Mesenchymal stem cell (in vitro differentiated cells and primary cell): ENCODE measurements at places on chromosomes 13 and 19.

GRCh38 chr19:21321996-21322395, 7.2 kb downstream of the ZNF708 start:
- H3K27me3 ChIP-seq = no peaks in the 10 kb centered on the region
- no peak overlapping the region for H3K27ac ChIP-seq
- no peaks in the 10 kb centered on the region for H3K4me1 ChIP-seq

DNA sequence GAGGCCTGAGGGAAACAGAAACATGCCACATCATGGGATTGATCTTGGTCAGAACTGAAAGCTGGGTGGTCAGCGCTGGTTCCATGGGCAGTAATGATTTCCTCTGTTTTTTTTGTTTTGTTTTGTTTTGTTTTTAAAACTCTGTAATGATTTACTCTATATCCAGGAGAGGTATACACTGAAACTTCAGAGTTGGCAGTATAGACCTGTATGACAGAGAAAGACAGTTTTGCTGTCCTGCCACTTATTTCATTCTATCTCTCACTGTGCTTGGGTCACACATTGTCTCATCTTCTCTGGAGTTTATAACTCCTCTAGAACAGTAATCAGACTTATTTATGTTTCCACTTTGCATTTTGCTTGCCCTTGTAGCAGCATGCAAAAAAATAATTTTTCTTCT, 105.1 kb upstream of the SLITRK1 start:
- H3K36me3 ChIP-seq = no peaks in the 10 kb centered on the region
- H3K4me1 ChIP-seq = no peaks in the 10 kb centered on the region

GRCh38 chr13:50438351-50438750, 405.1 kb downstream of the DLEU7 start:
- no peak overlapping the region for H3K27ac ChIP-seq
- no peaks in the 10 kb centered on the region for H3K27me3 ChIP-seq
- DNase-seq = no peak
- H3K4me3 ChIP-seq = no peak overlapping the region
- no peaks in the 10 kb centered on the region for H3K4me1 ChIP-seq
- no peaks in the 10 kb centered on the region for H3K36me3 ChIP-seq

- H3K27me3 ChIP-seq = no peaks in the 10 kb centered on the region
- H3K36me3 ChIP-seq = no peaks in the 10 kb centered on the region
- no peak overlapping the region for H3K4me3 ChIP-seq
- no peak overlapping the region for H3K27ac ChIP-seq
- DNase-seq = no peak
Observed at GRCh38 chr13:61453121-61453520, 37.5 kb upstream of the PCDH20 start.

GRCh38 chr19:15562861-15563260, 52.2 kb upstream of the CYP4F8 start:
- peaks cover 53% of the 10 kb centered on the region for H3K27me3 ChIP-seq
- no peak for DNase-seq
- no peak overlapping the region for H3K4me3 ChIP-seq
- H3K4me1 ChIP-seq = peaks cover 3% of the 10 kb centered on the region

- H3K27ac ChIP-seq = no peak overlapping the region
- H3K36me3 ChIP-seq = peaks cover 54% of the 10 kb centered on the region
- no peak overlapping the region for H3K4me3 ChIP-seq
Observed at GRCh38 chr19:50485284-50485955, 8.8 kb upstream of the GARIN5A start.

GRCh38 chr13:39038569-39039030, 344 bp downstream of the NHLRC3 start:
- H3K4me1 ChIP-seq = peaks cover 2% of the 10 kb centered on the region
- DNase-seq = peak; percentile 47
- H3K36me3 ChIP-seq = no peaks in the 10 kb centered on the region
- H3K4me3 ChIP-seq = peak overlapping the region; percentile 98
- no peak overlapping the region for H3K27ac ChIP-seq
- no peaks in the 10 kb centered on the region for H3K27me3 ChIP-seq

DNA sequence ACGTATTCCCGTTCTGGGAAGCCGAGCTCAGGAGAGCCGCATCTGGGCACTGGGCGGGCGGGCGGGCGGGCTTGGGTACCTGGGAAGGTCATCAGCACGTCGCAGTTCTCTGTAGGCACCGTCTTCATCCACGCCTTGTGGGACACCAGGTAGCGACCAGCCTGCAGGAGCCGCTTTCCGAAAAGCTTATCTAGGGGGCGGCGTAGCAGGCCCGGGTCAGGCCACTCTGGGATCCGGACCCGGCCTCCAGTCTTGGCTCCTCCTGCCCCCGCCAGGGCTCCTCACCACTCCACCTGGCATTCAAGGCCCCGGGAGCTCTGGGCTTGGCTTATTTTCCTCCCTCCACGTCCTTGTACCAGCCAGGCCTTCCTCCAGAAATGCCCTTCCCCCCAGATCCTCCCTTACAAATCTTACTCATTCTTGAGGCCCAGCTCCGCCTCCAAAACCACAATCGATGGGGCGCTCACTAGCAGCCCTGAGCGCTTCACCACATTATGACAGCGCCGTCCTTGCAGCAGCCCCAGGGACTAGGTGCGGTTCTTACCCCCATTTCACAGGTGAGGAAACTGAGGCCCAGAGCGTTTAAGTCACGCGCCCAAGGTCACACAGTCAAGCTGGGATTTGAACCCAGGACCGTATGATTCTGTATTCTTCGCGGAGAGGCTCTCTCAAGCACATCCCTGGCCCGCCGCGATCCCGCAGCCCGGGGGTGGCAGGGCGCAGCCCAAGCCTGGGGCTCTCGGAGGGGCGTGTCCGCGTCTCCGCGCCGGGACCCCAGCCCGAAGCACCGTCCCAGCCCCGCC, 843 bp downstream of the ANO8 start:
- H3K4me1 ChIP-seq = peaks cover 37% of the 10 kb centered on the region
- no peak overlapping the region for H3K27ac ChIP-seq
- DNase-seq = peak; percentile 88
- H3K4me3 ChIP-seq = peak overlapping the region; percentile 88
- no peaks in the 10 kb centered on the region for H3K27me3 ChIP-seq

GRCh38 chr13:72505376-72505775, 222.1 kb downstream of the MZT1 start:
- H3K4me3 ChIP-seq = no peak overlapping the region
- H3K27me3 ChIP-seq = no peaks in the 10 kb centered on the region
- H3K27ac ChIP-seq = peak overlapping the region; percentile 85
- no peak for DNase-seq
- H3K36me3 ChIP-seq = no peaks in the 10 kb centered on the region
- peaks cover 4% of the 10 kb centered on the region for H3K4me1 ChIP-seq

- H3K27me3 ChIP-seq = peaks cover 28% of the 10 kb centered on the region
- no peak overlapping the region for H3K4me3 ChIP-seq
- peaks cover 12% of the 10 kb centered on the region for H3K36me3 ChIP-seq
- no peak for DNase-seq
- H3K4me1 ChIP-seq = peaks cover 36% of the 10 kb centered on the region
- no peak overlapping the region for H3K27ac ChIP-seq
Observed at GRCh38 chr19:5890099-5890498, 13.5 kb downstream of the NDUFA11 start.

- peaks cover 4% of the 10 kb centered on the region for H3K4me1 ChIP-seq
- H3K4me3 ChIP-seq = no peak overlapping the region
- no peak overlapping the region for H3K27ac ChIP-seq
- H3K36me3 ChIP-seq = peaks cover 92% of the 10 kb centered on the region
Observed at GRCh38 chr19:15116856-15117255, 9.7 kb downstream of the SYDE1 start.

DNA sequence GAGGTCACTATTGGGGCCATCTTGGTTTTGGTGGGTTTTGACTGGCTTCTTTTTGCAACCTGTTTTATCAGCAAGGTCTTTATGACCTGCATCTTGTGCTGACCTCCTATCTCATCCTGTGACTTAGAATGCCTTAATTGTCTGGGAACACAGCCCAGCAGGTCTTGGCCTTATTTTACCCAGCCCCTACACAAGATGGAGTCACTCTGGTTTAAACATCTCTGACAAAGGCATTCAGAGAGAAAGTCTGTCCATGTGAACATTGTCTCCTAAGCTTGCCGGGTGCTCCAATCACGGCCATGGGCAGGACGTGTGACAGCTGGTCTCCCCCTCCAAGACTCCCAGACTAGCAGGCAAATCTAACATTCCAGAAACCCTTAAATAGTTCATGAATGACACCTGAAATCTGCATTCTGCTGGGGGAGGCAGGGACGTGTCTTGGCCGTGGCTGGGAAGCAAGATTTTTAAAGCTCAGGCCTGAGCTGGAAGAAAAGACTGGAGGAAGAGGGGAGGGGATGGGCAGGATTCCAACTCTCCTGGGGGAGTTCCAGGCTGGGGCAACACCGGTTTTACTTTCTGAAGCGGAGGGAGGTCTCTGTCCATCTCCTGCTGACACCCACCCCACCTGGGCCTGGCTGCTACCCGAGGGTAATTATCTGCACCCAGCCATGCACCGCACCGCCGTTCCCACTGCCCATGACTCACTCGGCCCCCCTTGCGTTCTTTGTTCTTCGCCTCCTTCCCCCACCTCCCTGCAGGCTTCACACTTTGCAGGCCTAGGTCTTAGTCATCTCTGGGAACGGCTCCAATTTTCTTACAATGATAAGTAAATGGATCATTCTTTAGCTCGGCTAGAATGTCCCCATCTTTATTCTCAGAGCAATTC, 11.6 kb upstream of the OR1M1 start:
- peak; percentile 72 for DNase-seq
- H3K4me3 ChIP-seq = no peak overlapping the region
- peak overlapping the region; percentile 88 for H3K27ac ChIP-seq

- DNase-seq = no peak
- peaks cover 9% of the 10 kb centered on the region for H3K36me3 ChIP-seq
- H3K4me3 ChIP-seq = no peak overlapping the region
- no peaks in the 10 kb centered on the region for H3K27me3 ChIP-seq
Observed at GRCh38 chr13:45003417-45003816, 14.1 kb downstream of the GPALPP1 start.

DNA sequence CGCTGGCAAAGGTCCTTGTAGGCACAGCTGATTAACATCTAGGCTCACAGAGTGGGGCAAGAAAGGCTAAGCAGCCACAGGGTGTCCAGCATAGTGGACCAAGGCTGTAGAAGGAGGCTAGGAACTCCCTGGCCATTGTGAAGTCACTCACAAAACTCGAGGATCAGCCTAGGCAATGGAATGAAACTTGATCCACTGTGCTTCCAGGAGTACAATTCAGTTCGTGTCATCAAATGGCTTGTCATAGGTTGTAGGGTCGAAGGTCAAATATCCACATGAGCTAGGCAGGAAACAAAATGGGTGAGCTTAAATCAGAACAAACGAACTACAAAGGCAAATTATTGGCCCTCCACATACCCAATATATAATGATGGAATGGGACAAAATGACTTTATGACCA, 4.4 kb upstream of the FAM187B start:
- H3K27ac ChIP-seq = no peak overlapping the region
- H3K4me3 ChIP-seq = no peak overlapping the region
- H3K27me3 ChIP-seq = peaks cover 37% of the 10 kb centered on the region
- no peaks in the 10 kb centered on the region for H3K36me3 ChIP-seq
- no peak for DNase-seq

DNA sequence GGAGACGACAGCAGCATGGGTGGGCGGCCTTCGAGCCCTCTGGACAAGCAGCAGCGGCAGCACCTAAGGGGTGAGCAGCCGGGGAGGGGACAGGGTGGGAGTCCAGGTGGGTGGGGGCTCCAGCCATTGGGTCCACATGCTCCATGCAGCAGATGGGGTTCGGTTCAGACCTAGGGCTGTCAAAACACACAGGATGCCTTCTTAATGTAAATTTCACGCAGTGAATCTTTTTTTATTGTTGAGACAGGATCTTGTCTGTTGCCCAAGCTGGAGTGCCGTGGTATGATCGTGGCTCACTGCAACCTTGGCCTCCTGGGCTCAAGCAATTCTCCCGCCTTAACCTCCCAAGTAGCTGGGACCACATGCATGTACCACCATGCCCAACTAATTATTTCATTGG, 15.9 kb downstream of the PGLS start:
- H3K4me3 ChIP-seq = no peak overlapping the region
- peaks cover 27% of the 10 kb centered on the region for H3K27me3 ChIP-seq
- peaks cover 2% of the 10 kb centered on the region for H3K36me3 ChIP-seq

- peaks cover 2% of the 10 kb centered on the region for H3K4me1 ChIP-seq
- no peaks in the 10 kb centered on the region for H3K36me3 ChIP-seq
- DNase-seq = no peak
- H3K4me3 ChIP-seq = no peak overlapping the region
Observed at GRCh38 chr13:112626761-112627160, 38.8 kb upstream of the TUBGCP3 start.

DNA sequence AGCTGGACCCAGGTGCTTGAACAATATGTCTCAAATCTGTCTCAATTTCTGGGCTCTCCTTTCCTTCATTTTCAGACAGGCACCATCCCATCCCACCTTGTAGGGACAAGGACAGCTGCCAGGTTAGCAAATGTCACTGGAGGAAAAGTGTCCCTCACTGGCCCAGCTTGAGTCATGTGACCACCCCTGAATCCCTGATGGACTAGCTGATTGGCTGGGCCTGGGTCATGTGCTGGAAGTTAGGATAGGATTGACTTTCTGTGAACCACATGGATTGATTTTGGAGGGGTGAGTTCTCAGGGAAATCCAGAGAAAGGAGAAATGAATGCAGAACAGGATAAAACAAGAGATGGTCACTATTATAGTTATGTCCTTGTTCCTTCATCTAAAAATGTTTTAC, 28.2 kb upstream of the FXYD3 start:
- no peak for DNase-seq
- H3K4me1 ChIP-seq = peaks cover 11% of the 10 kb centered on the region
- H3K4me3 ChIP-seq = no peak overlapping the region
- H3K27ac ChIP-seq = no peak overlapping the region
- no peaks in the 10 kb centered on the region for H3K27me3 ChIP-seq

- H3K27me3 ChIP-seq = no peaks in the 10 kb centered on the region
- no peaks in the 10 kb centered on the region for H3K36me3 ChIP-seq
- DNase-seq = no peak
- H3K4me3 ChIP-seq = no peak overlapping the region
- no peaks in the 10 kb centered on the region for H3K4me1 ChIP-seq
Observed at GRCh38 chr13:21964686-21965085, 293.8 kb downstream of the FGF9 start.

GRCh38 chr13:59658738-59659330, 504.9 kb downstream of the DIAPH3 start:
- H3K27me3 ChIP-seq = no peaks in the 10 kb centered on the region
- DNase-seq = no peak
- H3K4me1 ChIP-seq = no peaks in the 10 kb centered on the region
- H3K27ac ChIP-seq = no peak overlapping the region

GRCh38 chr19:17685451-17686022, 2.6 kb downstream of the UNC13A start:
- DNase-seq = no peak
- peaks cover 76% of the 10 kb centered on the region for H3K27me3 ChIP-seq
- H3K36me3 ChIP-seq = no peaks in the 10 kb centered on the region
- peaks cover 23% of the 10 kb centered on the region for H3K4me1 ChIP-seq
- no peak overlapping the region for H3K4me3 ChIP-seq

- H3K27me3 ChIP-seq = no peaks in the 10 kb centered on the region
- H3K4me1 ChIP-seq = no peaks in the 10 kb centered on the region
- H3K4me3 ChIP-seq = no peak overlapping the region
- H3K27ac ChIP-seq = no peak overlapping the region
Observed at GRCh38 chr13:46812301-46812797, 15.4 kb upstream of the ESD start.
